ENCODE measurements at places on chromosomes 4 and X. TPM values are rescaled to one million over a fixed set of nuclear protein-coding genes. Genes with fewer than 3 reads are reported as not detected.
A peak's percentile ranks its signal among the peaks of the same experiment; 100 is the strongest.

The TCEAL6 gene
- total RNA-seq: not detected

DNA sequence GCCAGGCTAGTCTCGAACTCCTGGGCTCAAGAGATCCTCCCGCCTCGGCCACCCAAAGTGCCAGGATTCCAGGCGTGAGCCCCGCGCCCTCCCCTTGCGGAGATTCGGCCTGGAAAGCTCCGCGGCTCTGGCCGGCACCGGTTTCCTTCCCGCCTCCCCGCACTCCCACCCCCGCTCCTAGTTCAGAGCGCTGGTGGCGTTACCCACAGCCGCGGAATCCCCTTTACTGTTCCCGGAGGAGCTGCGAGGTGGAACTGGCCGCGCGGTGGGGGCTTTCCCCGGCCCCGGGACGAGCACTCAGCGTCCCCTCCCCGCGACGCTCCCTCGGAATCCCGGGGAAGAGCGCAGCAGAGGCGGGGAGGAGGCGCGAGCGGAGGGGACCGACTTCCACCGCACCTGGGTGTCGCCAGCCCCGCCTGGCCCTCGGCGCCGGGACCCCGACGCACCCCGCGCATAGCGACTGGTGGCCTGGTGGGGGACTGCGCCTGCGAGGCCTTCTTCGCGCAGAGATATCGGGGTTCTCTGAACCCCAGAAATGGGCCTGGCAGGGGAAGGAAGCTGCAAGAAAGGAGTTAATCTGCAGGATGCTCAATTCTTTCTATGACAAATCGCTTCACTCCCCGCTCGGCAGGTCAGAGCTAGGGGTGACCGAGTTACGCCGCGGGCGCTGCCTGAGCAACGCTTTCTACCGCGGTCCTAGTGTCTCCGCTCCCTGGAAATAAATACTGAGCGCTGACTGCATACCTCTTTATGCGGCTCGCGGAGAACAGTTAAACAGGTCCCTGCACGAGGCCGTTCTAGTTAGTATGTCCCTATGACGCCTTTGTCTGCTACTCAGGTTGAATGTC is 14.6 kb upstream of the SLC25A4 start:
- H3K4me3 ChIP-seq: peak overlapping the region; percentile 53
- H3K27me3 ChIP-seq: peaks cover 33% of the 10 kb centered on the region
- no peaks in the 10 kb centered on the region for H3K36me3 ChIP-seq
- peak; percentile 54 for DNase-seq
- no peak overlapping the region for H3K27ac ChIP-seq

DNA sequence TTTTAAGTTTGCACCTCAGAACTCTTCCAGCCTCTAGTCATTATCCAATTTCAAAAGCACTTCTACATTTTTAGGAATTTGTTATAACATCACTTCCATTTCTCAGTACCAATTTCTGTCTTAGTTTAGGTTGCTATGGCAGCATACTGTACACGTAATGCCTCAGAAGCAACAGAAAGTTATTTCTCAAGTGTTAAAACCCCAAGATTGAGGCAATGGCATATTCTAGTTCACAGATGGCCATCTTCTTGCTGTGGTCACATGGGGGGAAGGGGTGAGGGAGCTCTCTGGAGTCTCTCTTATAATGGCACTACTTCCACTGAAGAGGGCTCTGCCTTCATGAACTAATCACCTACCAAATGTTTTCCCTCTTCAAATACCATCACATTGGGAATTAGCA is 220.3 kb upstream of the CTSO start:
- no peak for DNase-seq
- no peaks in the 10 kb centered on the region for H3K4me1 ChIP-seq
- no peaks in the 10 kb centered on the region for H3K36me3 ChIP-seq
- H3K27me3 ChIP-seq: no peaks in the 10 kb centered on the region
- H3K27ac ChIP-seq: no peak overlapping the region
- no peak overlapping the region for H3K4me3 ChIP-seq

GRCh38 chr4:141080668-141081067 is 52.6 kb downstream of the RNF150 start:
- no peak for DNase-seq
- no peaks in the 10 kb centered on the region for H3K36me3 ChIP-seq
- no peaks in the 10 kb centered on the region for H3K4me1 ChIP-seq
- no peaks in the 10 kb centered on the region for H3K27me3 ChIP-seq
- H3K4me3 ChIP-seq: no peak overlapping the region

- peak overlapping the region; percentile 7 for H3K4me3 ChIP-seq
- DNase-seq: no peak
- peaks cover 17% of the 10 kb centered on the region for H3K4me1 ChIP-seq
- H3K27ac ChIP-seq: peak overlapping the region; percentile 61
- H3K27me3 ChIP-seq: no peaks in the 10 kb centered on the region
Observed at GRCh38 chr4:40173470-40173875, 23.4 kb upstream of the RHOH start.

- peaks cover 2% of the 10 kb centered on the region for H3K4me1 ChIP-seq
- no peak overlapping the region for H3K27ac ChIP-seq
- no peak for DNase-seq
- H3K36me3 ChIP-seq: no peaks in the 10 kb centered on the region
Observed at GRCh38 chr4:54548098-54548620, 109.6 kb upstream of the KIT start.

DNA sequence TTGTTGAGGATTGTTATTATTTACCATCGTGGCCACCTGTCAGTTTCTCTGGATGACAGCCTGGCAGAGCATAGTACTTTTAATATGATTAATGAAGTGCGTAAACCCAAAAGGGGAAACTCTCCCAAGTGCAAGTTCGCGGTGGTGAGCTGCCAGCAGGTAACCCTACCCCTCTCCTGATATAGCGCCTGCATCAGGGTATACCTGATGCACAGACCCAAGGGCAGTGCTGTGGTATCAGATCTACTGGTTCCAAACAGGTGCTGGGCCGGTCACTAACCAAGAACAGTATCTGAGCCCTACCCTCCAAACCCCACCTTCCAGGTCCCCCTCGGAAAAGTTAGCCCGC is 1.6 kb downstream of the RNF150 start:
- H3K36me3 ChIP-seq: no peaks in the 10 kb centered on the region
- H3K27ac ChIP-seq: no peak overlapping the region
- DNase-seq: no peak
- peaks cover 14% of the 10 kb centered on the region for H3K4me1 ChIP-seq

DNA sequence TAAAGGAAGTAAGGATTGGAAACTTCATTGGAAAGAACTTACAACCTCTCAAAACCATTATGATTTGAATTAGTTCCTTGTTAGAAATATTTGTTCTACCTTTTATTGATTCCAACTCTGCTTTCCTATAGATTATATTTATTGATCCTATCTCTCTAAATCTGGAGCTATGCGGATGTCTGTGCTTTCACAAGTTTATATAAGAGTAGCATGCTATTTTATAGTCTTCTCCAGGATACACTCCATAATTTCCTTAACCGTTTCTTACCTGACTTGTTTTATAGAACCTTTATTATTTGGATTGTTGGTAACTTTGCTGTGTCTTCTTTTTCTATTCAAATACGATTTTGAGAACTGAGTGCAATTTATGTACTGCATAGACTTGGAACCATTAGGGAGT is 668.1 kb downstream of the RAPGEF2 start:
- H3K36me3 ChIP-seq: no peaks in the 10 kb centered on the region
- H3K27me3 ChIP-seq: no peaks in the 10 kb centered on the region
- DNase-seq: no peak
- H3K4me1 ChIP-seq: no peaks in the 10 kb centered on the region
- H3K27ac ChIP-seq: no peak overlapping the region
- H3K4me3 ChIP-seq: no peak overlapping the region

Measured in activated CD4-positive, alpha-beta T cell treated with anti-CD3 and anti-CD28 coated beads for 36 hours (primary cell).